ENCODE measurements at places on chromosomes 5 and 9. TPM values are rescaled to one million over a fixed set of nuclear protein-coding genes. Genes with fewer than 3 reads are reported as not detected.

The PCDHGB3 gene
- total RNA-seq: 10.2 TPM

The PIP5KL1 gene
- total RNA-seq: 2.2 TPM

The OGN gene
- total RNA-seq: 14.1 TPM

The PGM5 gene
- 11.6 TPM for total RNA-seq

The PCDHGB4 gene
- total RNA-seq: 8.9 TPM

The STK10 gene
- total RNA-seq: 23.3 TPM

DNA sequence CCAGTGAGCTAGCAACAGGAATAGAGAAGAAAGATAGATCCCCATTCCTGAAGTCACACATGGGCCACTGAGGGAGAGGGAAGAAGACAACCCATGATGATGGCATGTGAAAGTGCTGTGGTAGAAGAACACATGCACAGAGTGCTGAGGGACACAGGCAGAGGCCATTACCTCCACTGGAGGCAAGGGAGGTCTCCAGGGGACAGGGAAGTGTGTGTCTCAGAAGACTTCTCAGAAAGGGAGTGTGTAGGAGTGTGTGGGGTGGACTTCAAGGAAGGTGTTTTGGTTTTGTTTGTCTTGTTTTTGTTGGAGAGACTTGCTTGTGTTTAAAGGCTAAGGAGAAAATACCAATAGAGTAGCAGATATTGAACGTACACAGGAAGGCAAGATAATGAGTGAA lies 77.0 kb upstream of the SMARCA2 start:
- no peak overlapping the region for H3K4me3 ChIP-seq
- H3K27ac ChIP-seq: no peak overlapping the region
- no peaks in the 10 kb centered on the region for H3K27me3 ChIP-seq
- DNase-seq: no peak
- no peaks in the 10 kb centered on the region for H3K36me3 ChIP-seq

DNA sequence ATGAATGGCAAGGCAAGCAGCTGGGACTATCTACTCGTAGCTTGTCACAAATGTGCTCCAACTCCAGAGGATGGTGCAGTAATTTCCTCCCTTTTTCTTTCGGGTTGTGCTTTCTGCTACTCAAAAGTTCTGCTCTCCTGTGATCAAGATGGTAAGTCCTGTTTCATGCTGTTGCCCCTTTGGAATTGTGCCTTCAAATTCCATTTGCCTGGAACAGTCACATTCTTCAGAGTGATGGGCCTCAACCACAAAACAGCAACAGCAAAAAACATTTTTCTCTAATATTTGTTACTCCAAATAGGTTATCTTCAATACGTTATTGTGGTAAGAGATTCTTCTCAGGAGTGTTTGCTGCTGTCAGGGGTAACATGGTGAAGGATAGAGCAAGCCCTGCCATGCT lies 209.3 kb downstream of the PALM2AKAP2 start:
- no peak overlapping the region for H3K27ac ChIP-seq
- no peak overlapping the region for H3K4me3 ChIP-seq
- H3K27me3 ChIP-seq: no peaks in the 10 kb centered on the region
- H3K36me3 ChIP-seq: no peaks in the 10 kb centered on the region

DNA sequence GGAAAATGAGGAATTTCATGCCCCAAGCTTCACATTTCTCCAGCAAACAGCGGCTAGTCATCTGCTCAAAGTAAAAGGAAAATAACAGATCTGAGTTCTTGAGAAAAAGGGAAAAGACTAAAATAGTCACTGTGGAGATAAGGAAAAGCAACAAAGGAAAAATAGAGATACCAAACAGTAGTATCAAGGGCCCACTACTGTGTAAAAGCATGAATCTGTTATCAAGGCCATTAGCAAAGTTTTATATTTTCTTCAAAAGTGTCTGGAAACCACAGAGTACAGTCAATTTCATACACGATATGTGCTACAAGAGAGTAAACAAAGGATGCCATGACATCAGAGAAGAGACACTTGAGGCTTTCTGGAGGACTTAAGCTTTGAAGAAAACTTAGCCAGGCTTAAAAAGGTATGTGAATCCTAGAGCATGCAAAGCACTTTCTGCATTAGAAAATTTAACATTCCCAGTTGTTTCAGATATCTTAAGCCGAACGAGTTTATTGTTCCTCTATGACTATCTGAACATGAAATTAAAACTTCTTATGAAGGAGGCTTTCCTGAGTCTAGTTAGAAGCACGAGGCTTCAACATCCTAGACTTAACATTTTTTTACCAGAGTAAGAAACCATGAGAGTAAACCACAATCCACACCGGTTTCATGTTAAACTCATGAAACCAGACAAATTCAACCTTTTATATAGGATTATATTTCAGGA lies 1.2 kb downstream of the TTC33 start:
- no peaks in the 10 kb centered on the region for H3K36me3 ChIP-seq
- H3K27ac ChIP-seq: peak overlapping the region; percentile 94
- H3K4me3 ChIP-seq: peak overlapping the region; percentile 78
- DNase-seq: no peak
- H3K4me1 ChIP-seq: no peaks in the 10 kb centered on the region
- H3K27me3 ChIP-seq: no peaks in the 10 kb centered on the region

- H3K4me1 ChIP-seq: no peaks in the 10 kb centered on the region
- H3K4me3 ChIP-seq: no peak overlapping the region
- H3K27ac ChIP-seq: no peak overlapping the region
- H3K36me3 ChIP-seq: no peaks in the 10 kb centered on the region
Measured at GRCh38 chr5:29197631-29198454, 1995.6 kb upstream of the CDH6 start.

DNA sequence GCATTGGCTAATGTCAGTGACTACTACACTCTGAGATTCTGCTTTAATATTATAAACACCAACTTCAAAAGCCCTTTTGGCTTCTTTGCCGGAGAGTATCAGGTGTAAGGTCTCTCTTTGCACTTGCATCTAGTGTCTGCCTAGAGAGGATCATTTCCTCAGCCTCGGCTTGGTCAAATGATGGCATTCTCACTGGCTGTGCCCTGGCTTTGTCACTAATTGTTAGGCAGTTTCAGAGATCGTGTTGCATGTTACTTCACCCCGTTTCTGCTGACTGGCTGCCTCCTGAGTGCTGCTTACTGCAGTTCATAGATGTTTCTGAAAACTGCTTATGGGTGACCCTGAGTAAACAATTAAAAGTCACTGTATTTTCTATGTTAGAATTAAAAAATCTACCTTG lies 48.8 kb downstream of the SLC1A3 start:
- H3K36me3 ChIP-seq: no peaks in the 10 kb centered on the region
- H3K27ac ChIP-seq: no peak overlapping the region

GRCh38 chr5:73266925-73267765 lies 94.2 kb downstream of the TMEM174 start:
- H3K36me3 ChIP-seq: no peaks in the 10 kb centered on the region
- H3K27ac ChIP-seq: no peak overlapping the region
- DNase-seq: no peak
- no peak overlapping the region for H3K4me3 ChIP-seq

GRCh38 chr5:96753848-96754247 lies 53.9 kb downstream of the ERAP1 start:
- DNase-seq: no peak
- H3K27ac ChIP-seq: no peak overlapping the region
- no peaks in the 10 kb centered on the region for H3K4me1 ChIP-seq
- no peak overlapping the region for H3K4me3 ChIP-seq

GRCh38 chr9:37582548-37583157 lies 6.5 kb upstream of the FBXO10 start:
- H3K4me1 ChIP-seq: no peaks in the 10 kb centered on the region
- no peak for DNase-seq
- H3K27ac ChIP-seq: no peak overlapping the region
- H3K27me3 ChIP-seq: no peaks in the 10 kb centered on the region

DNA sequence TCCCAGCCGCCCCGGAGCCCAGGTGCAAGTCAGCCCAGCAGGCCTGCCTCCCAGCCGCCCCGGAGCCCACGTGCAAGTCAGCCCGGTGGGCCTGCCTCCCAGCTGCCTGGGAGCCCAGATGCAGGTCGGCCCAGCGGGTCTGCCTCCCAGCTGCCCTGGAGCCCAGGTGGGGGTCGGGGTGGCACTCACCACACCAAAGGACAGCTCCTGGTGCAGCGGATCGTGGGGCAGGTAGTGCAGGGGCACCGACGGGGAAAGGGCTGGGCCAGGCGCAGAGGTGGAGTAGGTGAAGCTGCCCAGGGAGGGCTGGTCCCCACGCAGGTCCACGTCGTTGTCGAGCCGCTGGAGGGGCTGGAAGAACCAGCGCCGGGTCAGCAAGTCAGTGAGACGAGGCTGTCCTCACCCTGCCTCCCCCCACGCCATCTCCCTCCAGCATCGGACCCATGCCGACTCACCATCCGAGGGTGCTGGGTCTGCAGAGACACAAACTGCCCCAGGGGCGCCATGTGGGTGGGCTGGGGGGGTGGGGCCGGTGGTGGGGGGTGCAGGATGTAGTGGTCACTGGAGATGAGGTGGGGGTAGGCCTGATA lies 6.7 kb downstream of the RNF44 start:
- H3K27me3 ChIP-seq: no peaks in the 10 kb centered on the region
- peaks cover 23% of the 10 kb centered on the region for H3K4me1 ChIP-seq
- H3K4me3 ChIP-seq: no peak overlapping the region
- peaks cover 7% of the 10 kb centered on the region for H3K36me3 ChIP-seq

- H3K36me3 ChIP-seq: no peaks in the 10 kb centered on the region
- DNase-seq: no peak
- H3K27ac ChIP-seq: no peak overlapping the region
- no peak overlapping the region for H3K4me3 ChIP-seq
- no peaks in the 10 kb centered on the region for H3K4me1 ChIP-seq
- no peaks in the 10 kb centered on the region for H3K27me3 ChIP-seq
Measured at GRCh38 chr9:114231719-114232449, 76.5 kb downstream of the COL27A1 start.

- DNase-seq: no peak
- no peak overlapping the region for H3K4me3 ChIP-seq
- no peak overlapping the region for H3K27ac ChIP-seq
- H3K36me3 ChIP-seq: no peaks in the 10 kb centered on the region
- H3K27me3 ChIP-seq: no peaks in the 10 kb centered on the region
Measured at GRCh38 chr5:138037907-138038633, 5.2 kb upstream of the FAM13B start.

- H3K36me3 ChIP-seq: no peaks in the 10 kb centered on the region
- H3K4me3 ChIP-seq: no peak overlapping the region
- peak overlapping the region; percentile 27 for H3K27ac ChIP-seq
Measured at GRCh38 chr9:75039801-75040200, 11.7 kb upstream of the CARNMT1 start.

GRCh38 chr9:120870206-120870605 lies 6.8 kb downstream of the PHF19 start:
- H3K27ac ChIP-seq: peak overlapping the region; percentile 88
- no peaks in the 10 kb centered on the region for H3K4me1 ChIP-seq
- no peaks in the 10 kb centered on the region for H3K27me3 ChIP-seq
- DNase-seq: no peak
- no peak overlapping the region for H3K4me3 ChIP-seq

- peak overlapping the region; percentile 19 for H3K27ac ChIP-seq
- no peaks in the 10 kb centered on the region for H3K36me3 ChIP-seq
- no peak for DNase-seq
- no peaks in the 10 kb centered on the region for H3K27me3 ChIP-seq
Measured at GRCh38 chr5:17897776-17898175, 263.5 kb downstream of the TAF11L14 start.

GRCh38 chr9:7153566-7153965 lies 395.8 kb downstream of the KDM4C start:
- H3K27me3 ChIP-seq: no peaks in the 10 kb centered on the region
- H3K36me3 ChIP-seq: no peaks in the 10 kb centered on the region
- DNase-seq: no peak
- H3K4me1 ChIP-seq: no peaks in the 10 kb centered on the region
- no peak overlapping the region for H3K4me3 ChIP-seq

- DNase-seq: no peak
- no peak overlapping the region for H3K4me3 ChIP-seq
- no peak overlapping the region for H3K27ac ChIP-seq
- H3K36me3 ChIP-seq: no peaks in the 10 kb centered on the region
- no peaks in the 10 kb centered on the region for H3K27me3 ChIP-seq
- H3K4me1 ChIP-seq: no peaks in the 10 kb centered on the region
Measured at GRCh38 chr5:110951373-110951791, 120.1 kb upstream of the TSLP start.

DNA sequence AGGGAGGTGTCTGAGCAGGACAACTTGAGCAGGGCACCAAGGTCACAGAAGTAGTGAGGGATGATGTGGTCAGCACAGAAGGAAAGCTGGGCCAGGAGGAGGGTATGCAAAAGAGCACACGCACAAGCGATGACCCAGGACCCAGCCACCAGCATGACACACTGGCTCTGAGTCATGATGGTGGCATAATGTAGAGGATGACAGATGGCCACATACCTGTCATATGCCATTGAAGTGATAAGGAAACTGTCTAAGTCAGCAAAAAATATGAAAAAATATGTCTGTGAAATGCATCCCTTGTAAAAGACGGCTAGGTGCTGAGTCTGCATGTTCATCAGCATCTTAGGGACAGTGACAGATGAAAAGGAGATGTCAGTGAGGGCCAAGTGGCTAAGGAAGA lies 380 bp downstream of the OR1J1 start:
- no peak overlapping the region for H3K4me3 ChIP-seq
- no peaks in the 10 kb centered on the region for H3K27me3 ChIP-seq
- no peak for DNase-seq
- H3K27ac ChIP-seq: no peak overlapping the region

GRCh38 chr5:160186480-160186879 lies 42.8 kb upstream of the FABP6 start:
- no peaks in the 10 kb centered on the region for H3K4me1 ChIP-seq
- H3K27ac ChIP-seq: no peak overlapping the region
- no peaks in the 10 kb centered on the region for H3K36me3 ChIP-seq
- H3K27me3 ChIP-seq: no peaks in the 10 kb centered on the region
- no peak for DNase-seq
- H3K4me3 ChIP-seq: no peak overlapping the region

- no peaks in the 10 kb centered on the region for H3K4me1 ChIP-seq
- H3K4me3 ChIP-seq: no peak overlapping the region
- no peaks in the 10 kb centered on the region for H3K27me3 ChIP-seq
Measured at GRCh38 chr5:14928661-14929060, 57.1 kb upstream of the ANKH start.

GRCh38 chr5:9059920-9060691 lies 485.8 kb downstream of the SEMA5A start:
- no peaks in the 10 kb centered on the region for H3K4me1 ChIP-seq
- H3K4me3 ChIP-seq: no peak overlapping the region
- no peak for DNase-seq
- no peaks in the 10 kb centered on the region for H3K36me3 ChIP-seq
- no peak overlapping the region for H3K27ac ChIP-seq
- H3K27me3 ChIP-seq: no peaks in the 10 kb centered on the region

DNA sequence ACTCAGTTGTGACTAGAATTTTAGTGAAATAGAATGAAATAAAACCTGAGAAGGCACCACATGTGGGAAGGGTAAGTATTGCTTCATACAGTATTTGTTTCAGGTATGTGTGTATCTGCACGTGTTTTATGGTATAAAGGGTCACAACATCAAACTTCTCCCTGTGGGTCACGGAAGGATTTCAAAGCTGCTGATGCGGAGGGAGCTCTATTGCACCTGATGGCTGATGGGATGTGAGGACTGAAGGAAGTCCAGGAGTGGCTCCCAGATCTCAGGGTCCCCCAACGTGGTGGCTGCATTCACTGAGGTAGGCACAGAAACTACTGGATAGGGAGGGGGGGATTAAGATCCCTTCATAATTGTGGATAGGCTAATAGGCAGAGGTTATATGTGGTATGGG lies 159.7 kb downstream of the PJA2 start:
- no peak for DNase-seq
- H3K36me3 ChIP-seq: no peaks in the 10 kb centered on the region
- no peaks in the 10 kb centered on the region for H3K27me3 ChIP-seq
- no peaks in the 10 kb centered on the region for H3K4me1 ChIP-seq

GRCh38 chr5:35160486-35161116 lies 69.7 kb downstream of the PRLR start:
- no peaks in the 10 kb centered on the region for H3K27me3 ChIP-seq
- H3K36me3 ChIP-seq: no peaks in the 10 kb centered on the region
- H3K4me3 ChIP-seq: no peak overlapping the region
- no peak for DNase-seq
- no peak overlapping the region for H3K27ac ChIP-seq

Data from breast epithelium (tissue), 4 donors.